WTC11 (cell line): ENCODE measurements at places on chromosomes 4 and X.

DNA sequence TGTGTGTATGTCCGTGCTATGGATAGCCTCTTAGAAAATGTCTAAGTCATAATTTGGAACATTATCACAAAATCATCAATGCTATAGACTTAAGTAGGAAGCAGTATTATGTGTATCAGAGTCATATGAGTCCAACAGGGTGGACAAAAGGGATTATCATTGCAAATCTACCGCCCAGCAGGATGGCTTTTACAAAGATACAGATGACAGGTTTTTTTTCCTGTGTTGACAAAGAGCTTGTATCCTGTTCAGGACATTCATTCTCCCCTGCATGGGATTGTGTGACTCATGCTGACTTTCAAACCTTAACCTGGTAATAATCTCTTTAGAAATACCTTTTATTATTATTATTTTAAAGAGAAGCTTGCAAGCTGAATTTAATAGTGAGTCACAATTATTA, 310.3 kb upstream of the GNPDA2 start:
- no peak for DNase-seq

GRCh38 chr4:23219779-23220408, 527.2 kb downstream of the GBA3 start:
- DNase-seq = no peak

DNA sequence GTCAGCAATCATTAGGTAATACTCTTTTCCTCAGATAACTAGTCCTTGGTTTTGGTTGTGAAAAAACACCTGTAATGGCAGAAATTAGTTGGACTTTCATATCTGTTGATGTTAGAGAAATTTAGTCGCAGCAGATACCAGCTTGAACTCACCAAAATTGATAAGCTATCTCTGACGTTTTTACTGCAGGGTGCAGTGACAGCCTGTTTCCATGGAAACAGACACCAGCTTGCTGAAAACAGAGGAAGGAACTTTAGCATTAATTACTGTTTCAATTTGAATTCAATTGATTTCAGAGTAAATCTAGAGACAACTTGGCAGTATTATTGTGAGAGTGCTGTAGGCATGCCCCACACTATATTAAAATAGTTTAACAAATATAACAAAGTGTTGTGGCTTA, 246.5 kb downstream of the PPP1R2C start:
- no peak for DNase-seq

DNA sequence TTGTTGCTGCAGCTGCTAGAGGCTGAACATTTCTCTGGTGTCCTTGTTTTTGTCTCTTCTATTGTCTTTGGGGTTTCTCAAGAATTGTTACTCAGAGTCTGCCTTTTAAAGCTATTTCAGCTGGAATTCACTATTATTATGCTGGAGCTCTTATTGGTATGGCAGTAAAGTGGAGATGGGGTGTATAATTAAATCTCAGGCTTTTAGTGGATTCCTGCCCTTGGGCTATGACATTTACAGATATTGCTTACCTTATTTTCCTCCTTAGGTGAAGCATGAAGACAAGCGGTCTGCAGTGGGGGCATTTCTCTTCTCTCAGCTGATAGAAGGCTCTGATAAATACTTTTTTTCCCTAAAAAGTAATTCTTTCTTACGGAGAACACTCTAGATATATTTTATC, 1656.6 kb upstream of the IGFBP7 start:
- no peak for DNase-seq

- no peak for DNase-seq
These were observed 350.9 kb downstream of the CAMK2D start for GRCh38 chr4:113410686-113411085.

- no peak for DNase-seq
These were observed 89.7 kb downstream of the SYTL5 start for GRCh38 chrX:38095971-38096529.

GRCh38 chr4:102792361-102792936, 31.7 kb upstream of the MANBA start:
- DNase-seq = no peak

GRCh38 chrX:149508467-149508866, 3.4 kb upstream of the IDS start:
- no peak for DNase-seq

DNA sequence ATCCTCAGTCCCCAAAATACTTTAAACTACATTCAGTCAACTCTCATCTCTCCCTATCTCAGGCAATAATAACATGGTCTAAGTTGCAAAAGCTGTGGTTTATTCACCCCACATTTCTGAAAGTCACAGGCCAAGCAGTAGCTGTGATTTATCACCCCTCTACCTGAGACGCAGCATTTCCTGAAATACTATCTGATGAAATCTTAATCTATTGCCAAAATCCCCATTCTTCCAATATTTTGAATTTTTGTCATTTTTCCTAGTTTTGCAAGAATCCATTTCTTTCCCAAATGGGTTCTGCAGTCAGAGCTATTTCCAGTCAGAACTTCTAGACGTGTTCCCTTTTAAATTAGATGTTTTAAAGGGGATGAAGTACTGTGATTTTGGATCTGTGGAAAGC, 148.3 kb downstream of the BANK1 start:
- no peak for DNase-seq

GRCh38 chr4:7430368-7430964, 4.3 kb downstream of the PSAPL1 start:
- peak; percentile 63 for DNase-seq

- DNase-seq = no peak
These were observed 180.7 kb downstream of the GASK1B start for GRCh38 chr4:157992038-157992705.

- no peak for DNase-seq
These were observed 52.7 kb upstream of the FRMPD3 start for GRCh38 chrX:107396783-107397182.

GRCh38 chr4:17788956-17789355, 7.5 kb upstream of the FAM184B start:
- DNase-seq = no peak
